ENCODE measurements at places on chromosomes 7 and 10.

GRCh38 chr10:96585736-96586418 lies 935 bp downstream of the TM9SF3 start:
- DNase-seq: no peak

DNA sequence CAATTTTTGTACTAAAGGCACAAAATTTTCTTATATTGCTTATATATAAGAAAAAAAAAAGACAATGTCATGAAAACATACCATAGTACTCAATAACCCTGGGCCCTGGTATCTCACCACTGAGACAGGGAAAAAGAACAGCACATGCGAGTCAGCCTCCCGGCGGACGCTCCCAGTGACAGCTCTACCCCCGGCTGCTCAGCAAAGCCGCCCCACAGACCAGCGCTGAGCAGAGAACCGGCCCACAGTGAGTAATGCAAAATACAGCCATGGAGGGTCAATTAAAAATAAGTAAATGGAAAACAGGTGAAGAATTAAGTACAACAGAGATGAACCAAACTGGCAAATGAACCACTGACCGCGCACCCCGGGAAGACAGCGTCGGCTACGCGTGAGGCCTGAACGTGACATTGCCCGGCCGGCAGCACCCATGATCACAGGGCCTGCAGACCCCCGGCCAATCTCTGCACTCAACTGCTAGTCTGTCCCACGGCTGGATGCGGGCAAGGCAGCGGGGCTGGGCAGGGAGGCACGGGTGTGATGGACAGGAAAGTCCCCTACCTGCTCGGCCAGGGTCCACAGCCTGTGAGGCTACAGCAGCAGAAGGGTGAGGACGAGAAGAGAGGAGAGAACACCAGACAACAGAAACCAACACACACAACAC lies 175.9 kb downstream of the ZMYND11 start:
- no peak for DNase-seq

GRCh38 chr10:57844387-57844998 lies 423.2 kb downstream of the IPMK start:
- no peak for DNase-seq

DNA sequence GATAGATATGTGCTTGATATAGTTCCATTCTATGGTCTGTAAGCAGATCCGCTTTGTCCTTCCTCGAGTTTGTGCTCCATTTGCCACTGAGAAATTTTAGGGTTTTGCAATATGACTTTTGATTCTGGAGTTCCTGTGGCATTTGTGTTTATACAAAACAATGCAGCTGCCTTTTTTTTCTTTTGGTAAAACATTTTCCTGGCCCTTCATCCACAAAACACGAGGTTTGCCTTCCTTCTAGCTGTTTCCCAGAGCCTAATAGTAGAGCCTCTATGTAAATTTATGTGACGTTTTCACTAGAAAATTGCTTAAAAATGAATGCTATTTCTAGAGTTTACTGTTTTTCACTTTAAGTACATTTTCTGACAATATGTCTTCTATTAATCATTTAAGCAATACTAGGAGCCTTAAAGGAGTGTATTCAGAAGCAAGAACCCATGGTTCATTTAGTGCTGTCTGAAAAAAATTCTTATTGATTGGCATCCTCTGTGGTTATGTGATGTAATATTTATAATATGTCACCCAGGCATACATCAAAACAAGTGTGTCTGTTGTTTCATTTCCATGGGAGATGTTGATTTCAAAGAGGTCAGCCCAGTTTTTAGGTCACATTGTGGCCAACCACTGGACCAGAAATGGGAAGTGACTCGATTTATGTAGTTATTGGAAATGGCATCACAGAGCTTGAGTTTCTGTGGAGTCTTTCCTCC lies 618.3 kb downstream of the LRMDA start:
- DNase-seq: no peak

DNA sequence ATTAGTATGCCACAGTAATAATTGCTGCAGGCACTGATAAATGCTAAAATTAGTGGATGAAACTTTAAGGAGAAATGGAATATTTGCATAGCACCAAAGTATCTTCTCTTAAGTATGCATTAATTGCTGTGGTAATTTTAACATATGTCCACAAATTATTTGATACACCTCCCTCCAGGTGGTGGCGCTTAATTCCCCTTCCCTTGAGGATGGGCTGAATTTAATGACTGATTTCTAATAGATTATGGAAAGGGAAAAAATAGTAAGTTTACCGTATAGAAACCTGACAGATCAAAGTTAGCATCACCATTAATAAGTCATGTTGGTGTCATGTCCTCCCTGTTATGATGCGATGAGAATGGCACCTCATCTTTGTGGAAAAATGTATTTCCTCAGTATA lies 519.2 kb downstream of the TFEC start:
- no peak for DNase-seq

DNA sequence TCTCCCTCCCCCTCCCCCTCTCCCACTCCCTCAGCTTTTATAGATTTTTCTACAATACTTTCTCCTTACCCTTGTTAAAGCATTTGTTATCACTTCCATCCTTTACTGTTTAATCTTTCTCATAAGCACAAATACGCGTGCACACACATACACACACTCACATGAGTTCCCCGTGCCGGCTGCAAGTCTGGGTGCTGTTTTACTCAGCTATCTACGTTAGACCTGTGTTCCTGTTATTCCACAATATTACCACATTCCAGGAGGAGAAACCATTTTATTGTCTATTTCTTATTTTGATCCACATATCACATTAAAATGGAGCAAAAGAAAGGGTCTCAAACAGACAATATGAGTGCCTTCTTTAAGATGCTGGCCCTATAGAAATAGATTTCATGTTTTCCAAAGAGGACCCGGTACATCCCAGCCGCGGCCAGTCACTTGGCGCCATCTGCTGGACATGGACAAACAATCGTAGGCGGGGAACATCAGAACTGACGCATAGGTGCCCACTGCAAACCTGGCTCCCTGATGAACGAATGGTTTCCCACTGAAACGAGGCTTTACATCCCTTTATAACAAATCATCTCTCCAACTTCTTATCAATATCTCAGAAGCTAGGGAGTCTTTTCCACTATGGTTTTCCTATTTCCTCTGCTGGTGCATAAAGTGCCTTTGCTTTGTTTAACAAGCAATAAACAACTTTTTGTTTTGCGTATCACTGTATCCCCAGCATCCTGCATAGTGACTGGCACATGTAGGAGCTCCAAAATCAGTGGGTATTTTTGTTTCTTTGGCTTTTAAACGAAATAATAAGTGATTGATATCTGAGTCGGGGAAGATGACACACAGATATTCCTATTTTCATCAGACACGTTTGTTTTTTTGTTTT lies 25.2 kb upstream of the OPTN start:
- no peak for DNase-seq

- DNase-seq: no peak
These were observed 408.3 kb upstream of the MGMT start for GRCh38 chr10:129058664-129059155.

Data from AG04449 (cell line).